Hindlimb muscle (tissue), 1 donor: ENCODE measurements at places on chromosomes 2 and 18.

- DNase-seq: no peak
Measured at GRCh38 chr2:214679736-214680135, 129.7 kb downstream of the BARD1 start.

DNA sequence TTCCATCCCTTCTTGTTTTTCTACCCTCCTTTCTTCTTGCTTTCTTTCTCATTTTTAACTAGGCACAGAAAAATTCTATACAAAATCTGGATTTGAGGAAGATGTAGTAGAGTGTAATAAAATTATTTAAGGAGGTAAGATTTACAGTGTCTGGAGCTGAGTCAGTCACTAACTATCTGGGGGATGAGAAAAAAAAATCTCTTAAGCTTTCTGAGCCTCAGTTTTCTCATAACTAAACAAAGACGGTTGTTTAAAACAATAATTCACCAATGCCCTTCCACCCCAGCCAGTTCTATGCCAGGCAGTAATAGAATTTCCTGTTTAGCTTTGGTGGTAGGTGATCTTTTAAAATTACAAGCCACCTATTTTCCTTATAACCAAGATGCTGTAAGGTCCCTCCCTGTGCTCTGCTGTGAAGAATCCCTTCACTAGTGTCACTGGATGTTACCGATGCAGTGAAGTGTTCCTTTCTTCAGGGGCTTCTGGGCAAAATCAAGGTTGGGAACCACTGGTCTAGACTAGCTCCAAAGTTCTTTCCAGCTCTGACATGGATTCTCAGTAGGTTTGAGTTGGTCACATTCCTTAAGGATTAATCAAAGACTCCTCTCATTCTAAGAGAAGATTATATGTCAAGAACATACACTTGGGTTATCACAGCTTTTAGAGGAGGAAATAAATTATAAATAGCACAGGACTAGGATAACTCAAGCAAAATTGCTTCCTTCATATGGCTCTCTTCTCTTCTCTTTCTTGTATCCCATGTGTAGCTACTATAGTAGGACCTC is 289.0 kb downstream of the CDH2 start:
- DNase-seq: no peak

DNA sequence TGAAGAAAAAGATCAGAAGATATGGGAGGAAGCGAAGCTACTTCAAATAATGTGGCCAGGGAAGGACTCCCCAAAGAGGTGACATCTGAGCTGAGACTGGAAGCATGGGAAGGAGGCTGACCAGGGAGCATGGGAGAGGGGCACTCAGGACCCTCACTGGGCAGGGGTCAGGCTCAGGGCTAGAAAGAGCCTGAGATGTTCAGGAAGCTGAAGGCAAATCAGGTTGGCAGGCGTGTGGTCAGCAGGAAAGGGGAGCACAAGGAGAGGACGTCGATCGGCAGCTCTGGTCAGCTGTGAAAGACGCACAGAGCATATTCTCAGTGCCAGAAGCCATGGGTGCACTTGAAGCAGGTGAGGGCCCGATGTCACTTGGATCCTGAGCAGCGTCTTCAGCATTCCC is 38.2 kb upstream of the KLHL29 start:
- DNase-seq: no peak

DNA sequence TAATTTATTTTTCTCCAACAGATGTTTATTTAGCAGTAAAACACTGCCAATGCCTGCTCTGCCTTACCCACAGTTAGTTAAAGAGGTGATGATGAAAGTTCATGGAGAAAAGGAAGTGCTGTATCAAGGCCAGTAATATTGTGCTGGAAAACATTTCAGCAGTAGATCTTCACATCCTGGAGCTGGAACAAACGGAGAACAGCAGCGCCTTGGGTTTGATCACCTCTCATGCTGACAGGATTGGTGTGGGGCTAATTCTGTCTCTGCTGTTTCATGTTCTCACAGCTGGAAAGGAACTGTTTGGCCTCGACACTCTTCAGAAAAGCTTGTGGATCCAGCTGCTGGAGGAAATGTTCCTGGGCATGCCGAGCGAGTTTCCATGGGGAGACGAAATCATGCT is 61.5 kb upstream of the RPE start:
- DNase-seq: no peak
